ENCODE measurements at places on chromosomes 3 and 15.

DNA sequence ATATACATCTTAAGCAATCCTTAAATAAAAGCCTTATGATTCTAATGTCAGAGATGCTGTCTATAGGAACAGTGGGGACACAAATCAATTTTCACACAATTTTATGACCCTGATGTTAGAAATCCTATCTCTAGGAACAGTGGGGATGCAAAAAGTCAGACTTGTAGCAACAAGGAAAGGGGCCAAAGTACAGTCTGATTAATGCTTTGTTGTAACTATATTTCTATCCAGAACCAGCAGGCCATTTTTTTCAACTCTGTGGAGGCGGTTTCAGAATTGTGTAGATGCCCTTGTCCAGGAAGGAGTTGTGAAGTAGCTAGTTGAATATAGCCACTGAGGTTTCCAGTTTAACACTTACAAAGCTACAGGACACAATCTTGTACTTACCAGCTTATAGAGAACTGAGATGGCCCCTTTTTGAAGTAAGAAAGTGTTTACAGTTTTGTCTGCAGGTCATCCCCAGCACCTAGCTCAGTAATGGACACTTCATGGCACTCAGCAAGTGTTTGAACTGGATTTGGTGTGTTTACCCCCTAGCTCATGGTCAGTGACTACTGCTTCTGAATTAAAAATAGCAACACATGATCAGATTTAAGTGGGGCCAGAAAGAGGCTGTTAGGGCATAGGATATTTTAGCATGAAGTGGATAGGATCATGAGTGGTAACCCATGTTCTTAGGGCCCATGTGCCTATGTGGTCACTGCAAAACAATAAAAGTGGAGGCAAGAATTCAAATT is 54.3 kb downstream of the RAB7A start:
- no peak for DNase-seq

DNA sequence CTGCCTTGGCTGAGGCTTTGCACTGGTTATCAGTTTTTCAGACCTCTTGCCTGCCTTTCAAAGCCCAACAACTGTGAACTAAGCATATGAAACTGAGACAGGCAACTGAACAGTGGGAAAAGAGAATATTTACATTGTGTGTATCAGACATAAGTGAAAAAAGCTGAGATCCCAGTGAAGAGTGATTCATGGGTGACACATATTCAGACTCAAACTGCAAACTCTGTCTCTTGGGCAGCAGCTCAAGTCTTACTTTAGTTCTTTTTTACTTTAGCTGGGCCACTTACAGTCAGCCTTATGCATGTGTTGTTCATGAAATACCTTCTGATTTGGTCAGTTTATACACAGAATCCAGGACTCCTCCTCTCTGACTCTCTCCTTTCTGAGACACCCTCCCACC is 19.2 kb downstream of the SUCLG2 start:
- no peak for DNase-seq

DNA sequence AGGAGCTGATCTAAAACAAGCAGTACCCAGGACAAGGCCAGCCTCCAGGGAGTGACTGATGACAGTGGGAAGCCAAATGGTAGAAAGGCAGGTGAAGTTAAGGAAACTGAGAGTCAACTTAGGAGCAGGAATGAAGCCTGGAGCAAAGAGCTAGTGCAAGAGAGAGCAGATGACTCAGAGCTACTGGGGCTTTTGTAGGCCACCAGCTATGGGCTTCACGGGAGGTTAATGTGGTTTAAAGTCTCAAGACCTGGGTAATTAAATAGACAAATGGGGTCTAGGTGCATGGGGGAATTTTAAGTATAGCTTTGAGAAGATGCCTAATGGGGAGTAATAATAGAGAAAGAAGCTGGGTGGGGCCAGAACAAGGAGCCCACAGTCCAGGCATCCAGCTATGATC is 3.1 kb downstream of the CD86 start:
- no peak for DNase-seq

DNA sequence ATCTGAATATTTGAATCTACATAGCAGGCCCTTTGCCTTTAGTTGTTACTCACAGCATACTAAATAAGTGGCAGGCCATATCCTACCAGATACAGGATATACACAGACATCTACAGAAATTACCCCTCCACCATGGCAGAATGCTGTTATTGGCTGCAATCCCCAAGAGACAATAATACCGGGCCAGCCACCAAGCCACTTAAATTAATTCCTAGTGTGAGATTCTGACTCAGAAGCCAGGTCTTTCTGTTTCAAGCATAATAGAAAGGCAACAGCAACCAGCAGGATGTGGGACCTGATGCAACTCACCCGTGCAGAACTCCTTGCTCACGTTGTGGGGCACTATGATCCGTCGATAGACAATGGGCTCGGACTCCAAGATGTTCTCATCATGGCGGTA is 39.8 kb downstream of the CLK3 start:
- DNase-seq, result no peak

DNA sequence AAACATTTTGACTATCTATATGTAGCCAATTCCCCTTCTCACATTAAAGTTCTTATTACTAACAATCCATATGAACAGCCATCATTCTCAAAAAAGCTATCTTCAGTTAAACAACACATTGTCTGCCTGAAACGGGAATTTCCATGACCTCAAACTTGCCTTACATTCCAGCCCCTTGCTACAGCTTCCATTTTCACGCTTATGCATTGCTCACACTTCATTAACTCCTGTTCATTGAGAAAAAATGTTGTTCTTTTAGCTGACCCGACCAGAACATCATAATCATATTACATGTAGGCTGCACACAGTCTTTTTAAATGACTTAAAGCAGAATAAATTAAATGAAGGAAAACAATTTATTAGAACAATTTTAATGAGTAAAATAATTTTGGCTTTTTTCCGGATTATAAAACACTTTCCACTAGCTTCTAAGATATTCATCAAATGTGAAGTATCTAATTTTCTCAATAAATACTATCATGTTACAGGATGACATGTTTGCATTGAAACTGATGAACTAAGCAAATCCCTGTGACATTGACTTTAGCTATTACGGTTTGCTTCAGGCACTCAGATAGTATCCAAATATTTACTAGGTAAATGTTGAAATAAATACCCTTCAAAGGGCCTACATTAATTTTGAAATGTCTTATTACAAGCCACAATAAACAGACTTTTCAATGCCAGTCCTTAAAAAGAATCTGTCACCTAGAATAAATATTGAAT is 49.9 kb downstream of the P3H2 start:
- DNase-seq, result no peak

DNA sequence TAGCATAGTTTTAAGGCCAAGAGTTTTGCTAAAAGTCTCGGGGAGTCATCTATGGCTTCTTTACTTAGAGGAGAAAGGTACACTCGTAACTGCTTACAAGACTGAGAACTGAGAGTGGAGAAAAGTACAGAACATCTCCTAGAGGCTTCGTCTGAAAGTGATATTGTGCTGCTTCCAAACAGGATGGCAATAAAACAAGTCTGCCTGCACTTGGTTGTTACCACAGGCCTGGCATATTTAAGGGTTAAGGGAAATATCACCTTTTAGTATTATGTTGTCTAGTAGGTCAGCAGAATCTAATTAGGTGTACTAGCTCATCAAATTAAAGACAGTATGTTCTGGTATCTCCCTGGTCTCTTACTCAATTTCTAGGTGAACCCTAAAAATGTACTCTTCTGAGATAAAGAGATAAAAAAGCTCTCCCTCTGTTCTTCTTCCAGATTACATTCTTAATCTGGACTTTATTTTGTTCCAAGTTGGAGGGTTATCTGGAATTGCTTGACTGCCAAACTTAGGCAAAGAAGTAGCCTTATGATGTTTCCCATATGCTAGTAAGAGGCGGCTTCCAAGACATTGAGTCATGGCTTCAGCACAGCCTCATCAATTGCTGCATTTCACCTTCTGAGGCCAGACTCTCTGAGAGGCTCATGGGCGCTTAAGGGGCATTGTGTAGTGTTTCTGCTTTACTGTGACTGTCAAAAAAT is 181.3 kb downstream of the LSAMP start:
- DNase-seq, result no peak

DNA sequence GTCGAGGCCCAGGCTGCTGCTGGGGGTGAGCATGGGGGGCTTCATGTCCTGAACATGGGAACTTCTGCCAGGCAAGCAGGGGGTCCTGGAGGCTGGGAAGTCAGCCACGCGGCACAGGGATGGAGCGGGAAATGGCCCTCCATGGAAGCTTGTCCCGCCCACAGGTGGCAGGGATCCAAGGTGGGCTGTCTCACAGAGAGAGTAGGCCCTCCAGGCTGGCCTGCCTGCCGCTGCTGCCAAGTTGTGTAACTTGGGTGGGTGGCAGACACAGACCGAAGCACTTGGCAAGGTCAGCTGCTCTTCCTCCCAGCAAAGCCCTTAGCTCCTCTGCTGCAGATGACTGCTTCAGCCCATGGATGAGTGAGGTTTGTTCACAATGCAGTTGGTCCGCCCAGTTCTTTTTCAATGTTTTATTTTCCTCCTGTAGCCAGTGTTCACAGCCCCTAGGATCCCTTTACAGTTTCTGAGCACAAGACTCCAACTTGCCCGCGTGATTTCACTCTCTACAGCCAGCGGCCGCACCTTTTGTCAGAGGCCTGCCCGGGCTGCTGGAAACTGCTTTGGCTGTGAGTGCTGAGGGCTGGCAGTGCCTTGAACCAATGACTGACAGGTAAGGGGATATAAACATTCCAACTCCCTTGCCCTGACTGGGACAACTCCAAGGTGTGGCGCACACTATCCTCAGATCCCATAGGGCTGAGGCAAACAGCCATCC is 26.7 kb downstream of the HCN4 start:
- DNase-seq, result no peak

GRCh38 chr3:83514130-83514914 is 1444.5 kb upstream of the CADM2 start:
- DNase-seq, result no peak

DNA sequence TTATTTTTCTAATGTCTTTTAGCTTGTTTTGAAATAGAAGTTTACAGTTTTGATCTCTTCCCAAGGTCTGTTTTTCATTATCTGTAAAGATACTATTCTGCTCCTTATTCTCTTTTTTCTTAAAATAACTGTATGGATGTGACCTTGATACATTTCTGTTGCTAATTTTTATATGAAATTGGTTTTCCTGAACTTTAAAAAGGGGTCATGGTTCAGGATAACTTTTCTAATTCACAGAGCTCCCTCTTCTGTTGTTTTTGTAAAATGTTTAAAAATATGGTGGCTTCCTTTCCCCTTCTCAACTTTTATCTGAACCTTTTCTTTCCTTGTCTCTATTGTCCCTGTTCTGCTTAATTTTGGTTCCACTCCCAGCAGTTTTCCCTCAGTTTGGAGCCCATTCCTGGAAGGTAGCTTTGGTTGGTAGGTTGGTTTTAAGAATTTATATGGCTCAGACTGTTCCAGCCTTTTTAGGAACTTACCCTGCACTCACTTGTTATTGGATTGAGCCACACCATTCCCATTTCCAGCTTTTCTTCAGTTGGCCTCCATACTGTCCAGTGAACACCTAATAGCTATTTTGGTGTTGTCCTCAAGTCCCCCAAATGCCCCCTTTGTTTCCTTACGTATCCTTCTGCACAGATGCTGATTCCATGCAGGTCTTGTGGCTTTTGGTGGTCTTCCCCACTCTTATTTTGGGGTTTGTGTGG is 70.3 kb downstream of the SLMAP start:
- no peak for DNase-seq

GRCh38 chr3:193132241-193132640 is 108.8 kb upstream of the PLAAT1 start:
- no peak for DNase-seq

- no peak for DNase-seq
Observed at GRCh38 chr15:80856400-80856799, 77.2 kb downstream of the CEMIP start.

GRCh38 chr3:13877911-13878280 is 2.0 kb downstream of the WNT7A start:
- no peak for DNase-seq

- no peak for DNase-seq
Observed at GRCh38 chr15:50365971-50366370, 11.0 kb upstream of the GABPB1 start.

DNA sequence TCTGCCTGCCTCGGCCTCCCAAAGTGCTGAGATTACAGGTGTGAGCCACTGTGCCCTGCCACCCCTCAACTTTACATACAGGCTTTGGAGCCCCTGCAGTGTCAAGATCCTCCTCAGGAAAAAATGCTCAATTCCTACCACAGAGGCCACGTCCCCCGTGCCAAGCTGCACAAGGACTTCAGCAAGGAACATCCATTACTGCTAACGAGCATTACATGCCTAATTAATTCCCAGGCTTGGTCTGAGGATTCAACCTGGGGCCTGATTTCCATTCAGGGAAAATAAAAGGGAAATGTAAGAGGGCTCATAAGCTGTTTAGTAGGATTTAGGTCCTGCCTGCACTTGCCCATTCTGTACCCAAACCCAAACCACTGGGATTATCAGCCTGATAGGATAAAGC is 161.4 kb downstream of the RAB11A start:
- no peak for DNase-seq

DNA sequence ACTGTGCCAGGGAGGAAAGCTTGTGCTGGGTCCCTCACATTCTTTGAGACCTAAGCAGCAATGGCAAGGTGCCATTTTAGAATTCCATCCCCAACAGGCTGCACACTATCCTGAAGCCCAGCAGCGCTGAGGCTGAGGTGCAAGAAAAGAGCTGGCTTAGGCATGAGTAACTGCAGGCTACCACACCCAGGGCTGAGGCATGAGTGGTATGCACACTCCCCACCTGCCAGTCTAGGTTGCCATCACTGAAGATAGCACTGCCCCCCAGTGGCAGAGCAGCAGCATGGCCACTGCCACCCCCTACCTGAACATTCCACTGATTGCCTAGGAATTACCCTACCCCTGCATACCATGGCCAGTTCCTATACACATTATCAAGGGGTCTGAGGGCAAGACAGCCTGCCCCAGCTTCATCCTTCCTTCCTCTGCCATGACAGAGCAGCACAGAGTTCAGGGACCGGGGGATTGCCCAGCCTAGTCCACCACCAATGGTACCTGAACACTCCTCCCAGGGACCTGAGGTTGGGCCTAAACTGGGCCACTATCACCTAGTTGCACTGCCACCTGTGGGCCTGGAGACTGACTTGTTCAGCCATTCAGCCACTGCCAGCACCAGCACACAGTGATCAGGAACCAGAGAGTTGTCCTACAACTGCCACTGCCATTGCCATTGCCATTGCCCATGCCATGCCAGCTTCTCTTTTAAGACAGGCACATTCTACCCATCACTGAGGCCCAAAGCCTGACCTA is 129.8 kb downstream of the SATB1 start:
- peak; percentile 62 for DNase-seq

DNA sequence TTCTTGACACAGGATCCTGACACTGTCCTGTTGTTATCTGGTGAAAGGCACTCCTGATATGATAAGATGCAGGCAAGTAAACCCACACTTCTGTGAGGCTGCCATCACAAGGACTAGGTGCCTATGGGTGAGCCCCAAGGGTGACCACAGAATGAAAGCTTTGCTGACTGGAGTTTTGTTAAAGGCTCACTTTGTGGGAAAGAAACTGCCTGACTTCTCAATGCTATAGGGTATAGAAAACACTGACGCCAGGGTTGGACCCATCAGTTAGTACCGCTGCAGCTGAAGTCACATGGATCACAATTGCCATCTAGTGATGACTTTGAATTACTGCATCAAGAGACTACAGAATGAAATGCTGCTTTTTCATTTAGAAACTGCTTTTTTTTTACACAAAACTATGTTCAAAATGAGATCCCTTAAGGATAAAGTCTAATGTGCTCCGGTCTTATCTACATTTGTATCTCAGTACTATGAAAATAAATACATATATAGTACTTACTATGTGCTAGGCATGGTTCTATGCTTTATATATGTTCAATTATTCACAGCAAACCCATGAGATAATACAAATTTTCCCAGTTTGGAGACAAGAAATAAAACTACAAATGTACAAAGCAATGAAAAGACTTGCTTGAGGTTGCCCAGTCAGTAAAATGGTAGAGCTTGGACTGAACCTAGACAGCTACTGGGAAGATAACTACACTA is 64.2 kb upstream of the CMSS1 start:
- peak; percentile 28 for DNase-seq

GRCh38 chr15:44720460-44721176 is 9.3 kb downstream of the B2M start:
- DNase-seq, result peak; percentile 49

All from B cell (primary cell).